ENCODE measurements at places on chromosomes 7 and 10. TPM values are rescaled to one million over a fixed set of nuclear protein-coding genes. Genes with fewer than 3 reads are reported as not detected.

Gene ACBD5
- 20.7 TPM for total RNA-seq

Gene TAS2R3
- 1.8 TPM for total RNA-seq

Gene ERVW-1
- not detected for total RNA-seq

Gene STEAP1B
- 25.9 TPM for total RNA-seq

Gene CALN1
- not detected for total RNA-seq

Gene SEMA3A
- 117 TPM for total RNA-seq

Gene GNB2
- total RNA-seq, result 113 TPM

Gene LMBR1
- 51.2 TPM for total RNA-seq

Gene EPHB6
- 8.8 TPM for total RNA-seq

Gene HOXA6
- total RNA-seq, result not detected

Gene MMD2
- total RNA-seq, result not detected

Gene FZD8
- 3.5 TPM for total RNA-seq

Gene INMT
- total RNA-seq, result 20.8 TPM

Gene PDE6C
- total RNA-seq, result not detected

Gene VPS26A
- total RNA-seq, result 49.0 TPM

Gene MYO3A
- not detected for total RNA-seq

Gene BLNK
- total RNA-seq, result not detected

Gene AGK
- 31.0 TPM for total RNA-seq

Gene NRG3
- not detected for total RNA-seq

Gene GIMAP6
- total RNA-seq, result 0.15 TPM

Gene MYH16
- not detected for total RNA-seq

Gene TMEM236
- under 0.01 TPM for total RNA-seq

Gene ST7
- total RNA-seq, result 19.8 TPM

Gene ANXA8L1
- total RNA-seq, result 0.44 TPM

Gene GPR37
- total RNA-seq, result 4.5 TPM

Gene TAS2R41
- 0.17 TPM for total RNA-seq

Gene NUTM2E
- total RNA-seq, result not detected

Gene HOXA13
- under 0.01 TPM for total RNA-seq

Gene GNG11
- total RNA-seq, result 18.7 TPM

Measured in smooth muscle cell of trachea (primary cell).